Cerebellum (tissue), 4 donors: ENCODE measurements at places on chromosomes 11 and 22. TPM values are rescaled to one million over a fixed set of nuclear protein-coding genes. Genes with fewer than 3 reads are reported as not detected.

Gene GPHA2
- not detected for total RNA-seq

Gene NRGN
- total RNA-seq = 1.00 TPM

Gene TRMU
- total RNA-seq = 41.6 TPM

Gene IL10RA
- total RNA-seq = 3.0 TPM

Gene TRPM5
- total RNA-seq = 0.27 TPM

Gene MS4A2
- total RNA-seq = not detected

DNA sequence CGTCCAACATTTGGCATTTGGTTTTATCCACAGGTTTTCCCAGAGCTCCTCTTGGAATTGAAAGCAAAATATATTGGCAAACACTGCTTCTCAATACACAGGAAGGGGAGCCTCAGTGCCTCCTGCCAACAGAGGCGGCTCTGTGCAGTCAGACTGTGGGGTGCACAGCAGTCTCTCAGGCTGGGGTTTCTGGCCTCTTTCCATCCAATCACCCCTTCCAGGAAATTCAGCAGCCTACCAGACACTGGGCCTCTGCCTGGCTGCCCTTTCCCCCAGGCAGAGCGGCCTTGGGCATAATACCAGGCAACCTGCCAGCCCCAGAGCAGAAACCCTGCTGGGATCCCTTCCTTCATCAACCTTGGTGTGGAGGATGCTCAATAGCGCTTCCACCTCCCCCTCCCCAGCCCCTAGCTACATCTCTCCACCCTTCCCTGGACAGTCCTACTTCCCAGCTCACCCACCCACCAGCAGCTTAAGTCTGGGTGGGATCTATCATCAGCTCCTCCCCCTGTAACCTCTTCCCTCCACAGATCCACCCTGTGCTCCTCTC, 17.8 kb upstream of the RAPSN start:
- DNase-seq = peak; percentile 69

DNA sequence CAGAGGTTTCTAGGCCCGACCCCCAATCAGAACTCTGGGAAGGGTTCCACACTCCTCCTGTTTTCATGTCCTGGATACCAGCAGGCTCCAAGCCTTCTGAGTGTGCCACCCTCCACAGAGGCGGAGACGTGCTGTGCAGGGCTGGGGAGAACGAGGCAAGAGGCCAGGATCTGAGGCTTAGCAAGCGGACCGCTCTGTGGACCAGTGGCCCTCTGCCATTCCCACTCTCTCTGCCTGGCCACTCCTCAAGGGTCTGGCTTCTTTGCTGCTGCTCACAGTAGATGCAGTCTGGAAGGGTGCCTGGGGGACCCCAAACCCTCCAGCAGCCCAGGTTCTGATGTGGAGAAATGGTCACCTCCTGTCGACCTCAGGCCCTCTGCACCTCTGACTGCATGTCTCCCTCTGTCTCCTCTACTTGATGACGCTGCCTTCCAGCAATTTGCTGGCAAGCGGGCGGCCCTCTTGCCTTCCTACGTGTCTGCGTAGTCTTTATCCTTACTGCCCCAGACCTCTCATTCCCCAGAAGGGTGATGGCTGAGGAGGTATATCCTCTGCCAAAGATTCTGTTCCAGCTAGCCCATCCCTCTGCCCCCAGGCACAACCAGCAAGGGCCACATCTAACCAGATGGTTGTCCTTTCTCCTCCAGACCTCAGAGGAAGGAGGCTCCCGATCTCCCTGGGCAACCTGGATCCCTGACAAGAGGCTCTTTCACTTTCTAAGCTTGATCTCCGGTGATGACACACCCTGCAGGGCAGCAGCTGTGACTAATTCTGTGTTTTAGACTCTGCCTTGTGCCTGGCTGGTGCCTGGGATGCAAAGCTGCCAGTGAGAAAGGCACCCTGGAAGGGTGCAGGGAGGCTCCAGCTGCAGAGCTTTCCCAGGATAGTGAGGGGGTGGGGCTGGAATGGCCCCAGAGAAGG, 87.3 kb downstream of the NAT10 start:
- peak; percentile 85 for DNase-seq

DNA sequence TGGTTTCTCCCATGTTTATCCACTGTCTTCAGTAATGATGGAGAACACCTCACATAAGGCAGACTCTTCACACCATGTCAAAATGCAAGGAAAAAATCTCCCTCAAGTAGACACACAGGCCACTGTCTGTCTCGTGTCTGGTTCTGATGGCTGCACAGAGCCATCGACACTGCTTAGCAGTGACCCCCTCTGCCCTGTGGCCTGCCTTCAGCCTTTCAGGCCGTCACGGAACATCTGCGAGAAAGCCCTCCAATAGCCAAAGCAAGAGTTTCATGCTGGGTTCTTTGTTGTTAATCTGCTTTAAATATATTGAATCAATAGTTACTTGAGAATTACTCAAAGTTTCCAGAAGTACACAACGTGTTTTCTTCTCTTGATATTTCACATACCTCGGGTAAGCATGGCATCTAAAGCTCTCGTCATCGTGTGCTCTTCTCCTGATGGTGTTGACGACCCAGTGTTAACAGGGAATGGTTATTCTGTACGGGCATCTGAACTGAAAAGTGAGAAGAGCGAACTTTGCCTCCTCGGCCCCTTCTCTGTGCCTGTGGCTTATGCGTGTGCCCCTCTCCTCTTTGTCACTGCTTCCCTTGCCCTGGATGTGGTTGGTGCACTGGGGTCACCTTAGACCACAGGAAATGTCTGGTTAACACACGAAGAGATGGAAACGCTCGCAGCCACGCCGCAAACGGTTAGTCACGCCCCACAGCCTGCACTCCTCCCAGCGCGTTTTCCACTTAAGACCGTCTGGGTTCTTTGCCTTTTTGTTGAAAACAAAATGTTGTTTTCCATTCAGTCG, 33.4 kb upstream of the CTTN start:
- DNase-seq = no peak

DNA sequence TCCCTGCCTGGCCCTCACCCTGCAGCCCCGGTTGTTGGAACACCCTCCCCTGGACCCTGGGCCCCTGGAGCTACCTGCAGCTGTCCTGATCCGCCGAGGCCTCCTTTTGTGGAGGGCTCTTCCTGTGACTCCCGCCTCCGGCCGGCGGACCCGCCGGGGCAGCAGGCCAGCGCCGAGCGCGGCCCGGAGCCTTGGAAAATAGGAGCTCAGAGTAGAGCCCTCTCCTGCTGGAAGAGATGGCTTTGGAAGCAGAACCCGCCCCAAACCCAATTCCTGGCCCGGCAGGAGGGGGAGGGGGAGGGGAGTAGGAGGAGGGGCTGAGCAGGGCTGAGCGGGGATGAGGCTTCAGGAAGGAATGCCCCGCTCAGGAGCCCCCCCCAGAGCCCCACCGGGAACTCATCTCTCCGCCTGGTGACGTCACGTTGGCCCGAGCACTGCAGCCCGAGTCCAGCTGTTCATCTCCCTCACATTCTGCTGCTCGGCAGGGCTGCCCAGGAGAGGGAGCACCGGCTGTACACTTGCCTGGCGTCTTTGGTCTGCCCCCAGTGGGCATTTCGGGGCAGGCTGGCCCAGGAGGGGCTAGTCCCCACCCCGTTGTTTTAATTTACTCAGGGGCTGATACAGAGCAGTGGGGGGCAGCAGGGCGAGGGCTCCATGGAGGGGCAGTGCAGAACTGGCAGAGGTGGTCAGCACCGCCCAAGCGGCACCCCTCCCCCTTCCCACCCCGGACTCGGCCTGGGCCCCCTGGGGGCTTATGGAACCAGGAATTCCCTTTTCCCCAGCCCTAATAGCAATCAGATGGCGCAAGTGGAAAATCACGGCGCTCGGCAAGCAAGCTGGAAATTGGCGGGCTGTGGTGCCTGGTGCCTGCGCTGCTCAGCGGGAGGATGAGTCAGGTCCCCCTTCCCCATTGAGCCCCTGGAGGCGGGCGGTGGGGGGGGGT, at the start of gene MRGPRF:
Gene MRGPRF, minus strand, starts transcription at position 238 of the 943 bp plus-strand sequence. CDS start 3,345 bp downstream, outside the sequence.
- DNase-seq = peak; percentile 89

GRCh38 chr11:96314326-96315020, 28.5 kb downstream of the MAML2 start:
- no peak for DNase-seq
